ENCODE measurements at places on chromosomes 4 and X.

- no peak for DNase-seq
Measured at GRCh38 chrX:18666614-18667013, 5.3 kb downstream of the RS1 start.

GRCh38 chr4:1511441-1512041 lies 105.3 kb upstream of the NKX1-1 start:
- DNase-seq, result no peak

GRCh38 chr4:106818764-106819163 lies 217.3 kb downstream of the DKK2 start:
- no peak for DNase-seq

DNA sequence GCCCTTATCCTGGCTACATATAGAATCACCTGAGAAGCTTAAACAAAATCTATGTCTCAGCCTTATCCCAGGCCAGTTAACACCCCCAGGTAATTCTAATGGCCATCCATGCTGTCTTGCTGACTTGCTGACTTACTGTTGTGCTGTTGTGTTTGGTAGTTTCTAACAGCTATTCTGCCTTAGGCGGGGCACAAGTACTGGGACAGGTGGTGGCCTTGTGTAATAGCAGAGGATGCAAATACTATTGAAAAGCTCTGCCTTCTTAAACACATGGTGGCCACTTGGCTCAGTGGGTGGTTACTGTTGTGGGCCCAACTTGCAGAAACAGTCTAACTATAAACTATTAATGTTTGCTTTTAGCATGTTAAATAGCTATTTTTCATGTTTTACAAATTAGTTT lies 56.2 kb downstream of the CDS1 start:
- no peak for DNase-seq

DNA sequence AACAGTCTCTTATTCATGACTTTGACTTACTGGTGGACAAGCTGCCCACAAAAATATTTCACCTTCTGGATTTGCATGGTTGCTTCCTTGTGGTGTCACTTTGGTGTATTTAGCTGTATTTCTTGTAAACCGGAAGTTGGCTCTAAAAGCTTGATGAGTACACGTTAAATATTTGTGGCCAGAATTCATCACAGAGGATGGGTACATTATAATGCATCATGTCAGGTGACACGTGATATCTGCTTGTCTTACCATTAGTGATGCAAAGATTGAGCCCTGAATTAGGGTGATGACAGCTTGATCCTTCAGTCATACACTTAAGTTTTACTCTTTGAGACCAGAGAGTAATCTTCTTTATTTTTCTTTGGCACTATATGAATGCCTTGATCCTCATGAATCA lies 188.3 kb upstream of the RPS6KA3 start:
- no peak for DNase-seq

GRCh38 chr4:81751531-81752289 lies 280.0 kb upstream of the RASGEF1B start:
- no peak for DNase-seq

DNA sequence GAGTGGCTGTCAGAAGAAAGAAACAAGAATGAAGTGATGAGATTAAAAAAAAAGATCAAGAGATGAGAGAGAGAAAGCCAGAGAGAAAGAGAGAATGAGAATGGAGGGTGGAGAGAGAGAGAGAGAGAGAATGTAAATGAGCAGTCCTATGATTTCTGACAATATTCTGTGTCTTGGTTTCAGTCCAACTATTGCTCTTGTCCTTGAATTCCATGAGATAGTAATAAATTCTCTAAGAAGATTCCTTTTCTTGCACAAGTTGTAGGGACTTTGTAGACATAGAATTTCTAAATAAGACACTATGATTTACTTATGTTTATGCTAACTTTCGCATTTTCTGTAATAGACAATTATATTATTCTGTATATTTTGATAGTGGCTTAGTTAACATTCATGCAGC lies 149.6 kb upstream of the CTSO start:
- no peak for DNase-seq

DNA sequence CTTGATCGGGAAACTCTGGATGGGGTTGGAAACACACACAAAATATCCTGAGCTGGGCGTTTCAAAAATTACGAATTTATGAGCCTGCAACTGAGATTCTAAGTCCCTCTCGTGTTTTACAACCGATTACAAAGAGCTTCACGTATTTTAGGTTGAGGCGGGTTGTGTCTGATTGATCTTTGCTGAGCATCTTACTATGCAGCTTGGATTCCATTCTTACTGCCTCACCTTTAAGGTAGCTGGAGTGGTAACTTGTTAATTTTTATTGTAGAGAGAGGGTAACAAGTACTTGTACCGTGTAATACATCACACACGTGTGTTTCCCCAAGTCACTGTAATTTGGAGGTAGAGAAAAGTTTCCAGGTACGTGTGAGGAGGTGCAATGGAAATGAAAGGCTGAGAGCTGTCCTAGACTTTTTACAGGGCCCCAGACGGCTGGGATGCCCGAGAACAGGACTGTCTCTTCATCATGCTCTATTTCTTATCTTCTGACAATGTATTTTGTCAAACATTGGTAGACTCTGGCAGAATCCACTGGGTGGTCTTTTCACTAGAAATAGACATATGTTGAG lies 97.8 kb upstream of the TENM3 start:
- DNase-seq, result no peak

DNA sequence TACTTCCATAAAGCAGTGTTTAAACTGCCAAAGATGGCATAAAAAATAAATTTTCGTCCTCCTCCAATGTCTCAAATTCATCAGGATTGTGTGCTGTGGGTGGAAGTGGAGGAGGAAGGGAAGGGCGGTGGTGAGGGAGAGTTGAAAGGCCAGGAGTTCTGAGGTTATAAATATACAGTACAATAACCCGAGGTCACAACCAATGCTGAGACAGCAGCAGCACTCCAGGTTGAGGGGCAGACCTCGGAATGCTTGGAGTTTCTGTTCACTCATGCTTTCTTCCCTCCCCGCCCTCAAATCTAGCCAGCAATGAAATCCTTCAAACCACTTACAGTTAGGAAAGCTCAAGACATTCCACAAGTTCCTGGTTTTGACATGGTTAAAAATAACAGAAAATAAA lies 134.0 kb upstream of the SMAD1 start:
- DNase-seq, result no peak

DNA sequence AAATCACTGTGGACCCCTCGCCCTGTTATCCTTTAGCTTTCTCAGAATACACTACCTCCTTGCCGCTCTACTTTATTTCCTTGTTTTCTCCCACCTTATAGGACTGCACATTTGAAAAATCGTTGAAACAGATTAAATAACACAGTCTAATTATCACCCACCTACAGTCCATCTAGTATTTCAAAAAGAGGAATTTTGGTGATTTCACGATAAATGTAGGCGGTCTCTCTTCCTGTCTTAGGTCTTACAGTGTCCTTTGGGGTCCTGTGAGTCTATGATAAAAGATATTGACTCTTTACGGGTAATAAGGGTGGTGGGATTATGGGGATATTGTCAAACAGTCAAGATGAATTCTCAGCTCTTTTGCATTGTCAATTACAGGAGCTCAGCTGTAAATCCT lies 2.4 kb upstream of the TBL1X start:
- DNase-seq, result no peak

DNA sequence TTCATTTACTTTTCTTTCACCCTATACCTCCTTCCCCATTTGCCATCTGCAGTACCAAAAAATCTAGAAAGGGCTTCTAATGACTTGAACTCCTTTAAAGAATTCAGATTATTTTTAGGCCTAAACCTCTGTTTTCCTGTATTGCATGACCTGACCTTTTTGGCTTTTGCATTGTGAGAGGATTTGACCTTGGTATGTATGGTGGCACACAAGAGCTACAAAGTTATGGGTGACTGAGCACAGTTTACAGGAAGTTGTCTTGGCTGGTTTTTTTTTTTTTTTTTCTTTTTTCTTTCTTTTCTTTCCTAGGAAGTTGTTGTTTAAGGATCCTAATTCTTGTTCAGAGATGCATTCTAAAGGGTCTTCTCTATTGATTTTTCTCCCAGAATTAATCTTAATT lies 32.0 kb upstream of the MTMR8 start:
- DNase-seq, result no peak

GRCh38 chrX:27466051-27466450 lies 2.9 kb upstream of the PPP4R3C start:
- no peak for DNase-seq

DNA sequence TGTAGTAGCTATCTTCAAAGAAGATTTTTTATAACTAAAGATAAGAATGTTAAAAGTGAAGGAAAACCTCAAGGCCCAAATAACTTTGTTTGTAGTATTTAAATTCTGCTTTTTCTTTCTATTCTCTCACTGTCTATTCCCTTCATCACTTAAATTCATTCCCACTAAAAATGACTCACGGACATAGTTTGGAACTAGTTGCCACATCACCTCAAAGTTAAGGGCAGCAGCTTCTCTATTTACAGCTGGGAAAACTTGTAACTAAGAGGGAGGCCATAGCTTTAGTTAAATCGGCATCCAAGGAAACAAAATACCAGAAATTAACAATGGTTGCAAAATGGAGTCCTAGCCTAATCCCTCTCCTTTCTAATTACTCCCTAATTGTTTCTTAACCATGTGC lies 325.4 kb upstream of the MAGEB2 start:
- DNase-seq, result no peak

- DNase-seq, result no peak
Measured at GRCh38 chrX:133297284-133297683, 79.1 kb upstream of the TFDP3 start.

GRCh38 chr4:184590196-184590595 lies 59.1 kb downstream of the CASP3 start:
- DNase-seq, result no peak

DNA sequence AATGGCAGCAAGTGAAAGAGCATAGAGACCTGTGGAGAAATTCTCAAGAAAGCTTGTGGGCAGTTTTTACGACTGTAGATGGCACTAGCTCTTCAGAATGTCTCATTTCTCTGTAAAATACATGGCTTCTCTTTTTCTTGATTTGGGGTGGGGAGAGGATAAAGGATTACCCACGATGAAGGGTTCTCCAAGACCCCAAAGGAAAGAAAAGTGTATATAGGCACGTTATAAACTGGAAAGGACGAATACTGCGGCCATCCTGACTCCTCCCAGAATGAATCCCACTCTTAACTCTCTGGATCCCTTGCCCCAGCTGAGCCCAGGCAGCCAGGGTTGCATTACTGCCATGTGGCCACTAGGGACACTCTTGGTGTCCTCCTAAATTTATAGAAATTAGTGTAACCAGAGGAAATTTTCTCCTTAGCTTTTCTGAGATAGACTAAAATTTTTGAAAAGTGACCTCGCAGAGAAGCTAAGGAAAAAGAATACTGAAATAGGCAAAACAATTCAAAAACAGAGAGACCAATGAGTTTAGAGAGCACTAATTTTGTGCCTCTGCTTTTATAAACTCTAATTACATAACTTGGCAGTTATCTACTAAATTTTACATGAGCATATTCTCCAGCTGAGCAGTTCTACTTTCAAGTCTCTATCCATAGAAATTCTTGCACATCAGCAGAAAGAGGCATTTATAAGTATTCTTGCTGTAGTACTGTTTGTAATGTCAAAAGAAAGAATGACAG lies 37.8 kb upstream of the PCDH19 start:
- DNase-seq, result no peak

DNA sequence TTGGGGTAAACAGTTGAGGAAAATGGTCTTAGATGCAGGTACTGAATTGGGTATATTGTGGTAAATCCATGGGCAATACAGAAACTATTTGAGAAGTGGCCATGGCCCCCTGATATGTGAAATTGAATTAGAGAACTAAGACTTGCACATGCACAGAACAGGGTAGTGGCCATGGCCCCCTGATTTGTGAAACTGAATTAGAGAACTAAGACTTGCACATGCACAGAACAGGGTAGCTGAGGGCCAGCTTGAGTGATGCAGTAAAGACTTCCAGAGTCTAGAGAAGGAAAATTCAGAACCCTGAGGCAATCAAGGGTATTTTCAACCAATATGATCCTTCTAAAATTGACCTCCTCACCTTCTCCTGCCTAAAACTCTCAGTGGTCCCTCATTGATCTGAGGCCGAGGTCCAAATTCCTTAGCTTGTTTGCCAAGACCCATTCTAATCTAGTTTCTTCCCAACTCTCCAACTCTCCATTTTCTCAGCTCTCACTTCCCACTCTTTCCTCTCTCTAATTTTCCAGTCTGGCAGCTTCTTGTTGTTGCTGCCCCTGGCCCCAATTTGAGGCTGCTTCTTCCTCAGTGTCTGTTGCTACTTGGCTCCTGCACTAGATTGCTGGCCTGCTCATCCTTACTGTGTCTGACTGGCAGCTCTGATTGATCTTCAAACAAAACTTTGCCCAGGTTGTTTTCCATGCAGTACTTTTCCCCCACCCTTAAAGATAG lies 72.4 kb downstream of the FRAS1 start:
- DNase-seq, result no peak

DNA sequence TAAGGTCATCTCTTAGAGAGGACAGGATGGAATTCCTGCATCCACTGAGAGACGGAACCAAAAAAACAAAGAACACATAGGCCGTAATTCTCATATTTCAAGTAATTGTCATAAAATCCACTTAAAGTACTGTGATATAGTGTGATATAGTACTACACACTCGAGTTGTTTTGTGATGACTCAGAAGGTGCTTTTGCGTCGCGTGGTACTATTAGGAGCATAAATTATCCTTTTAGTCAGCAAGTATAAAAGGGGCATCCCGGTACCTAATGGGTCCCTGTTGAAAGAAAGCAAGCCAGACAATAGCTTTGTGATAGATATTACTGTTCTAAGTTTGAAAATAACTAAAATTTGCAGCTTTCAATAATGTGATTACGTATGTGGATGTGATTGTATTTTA lies 55.3 kb downstream of the GPR143 start:
- no peak for DNase-seq

DNA sequence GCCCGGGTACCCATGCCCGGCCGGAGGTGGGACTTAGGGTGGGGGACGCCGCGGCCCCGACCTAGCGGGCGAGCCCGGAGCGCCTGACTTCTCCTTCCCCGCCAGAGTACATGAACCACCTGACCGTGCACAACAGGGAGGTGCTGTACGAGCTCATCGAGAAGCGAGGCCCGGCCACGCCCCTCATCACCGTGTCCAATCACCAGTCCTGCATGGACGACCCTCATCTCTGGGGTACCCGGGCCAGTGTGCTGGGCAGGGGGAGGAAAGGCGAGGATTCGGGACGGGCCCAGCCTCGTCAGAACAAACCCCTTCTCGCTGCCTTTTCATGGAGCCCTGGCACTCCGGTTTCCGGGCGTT lies 622 bp downstream of the TAFAZZIN start:
- no peak for DNase-seq

DNA sequence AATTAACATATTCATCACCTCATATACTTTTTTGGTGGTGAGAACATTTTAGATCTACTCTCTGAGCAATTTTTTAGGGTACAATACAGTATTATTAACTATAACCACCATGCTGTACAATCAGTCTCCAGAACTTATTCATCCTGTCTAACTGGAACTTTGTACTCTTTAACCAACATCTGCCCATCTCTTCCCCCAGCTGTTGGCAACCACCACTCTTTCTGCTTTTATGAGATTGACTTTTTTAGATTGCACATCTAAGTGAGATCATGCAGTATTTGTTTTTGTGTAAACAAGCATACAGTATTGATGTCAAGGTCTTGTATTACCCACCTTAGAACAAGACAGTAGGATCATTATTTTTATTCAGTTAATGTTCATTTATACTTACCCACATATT lies 516.8 kb downstream of the RPA4 start:
- no peak for DNase-seq

- no peak for DNase-seq
Measured at GRCh38 chrX:119206203-119206602, 29.9 kb upstream of the PGRMC1 start.

- no peak for DNase-seq
Measured at GRCh38 chr4:67624939-67625338, 66.4 kb downstream of the STAP1 start.

GRCh38 chr4:11415409-11416070 lies 13.2 kb downstream of the HS3ST1 start:
- no peak for DNase-seq

GRCh38 chrX:74251006-74251930 lies 52.7 kb upstream of the ZCCHC13 start:
- DNase-seq, result no peak

Data from stimulated activated CD8-positive, alpha-beta memory T cell treated with anti-CD3 and anti-CD28 coated beads, Interleukin-4, amount 100 ng/mL, for 1 hour (primary cell).